Nucleus accumbens (tissue), 56 donors: ENCODE measurements at places on chromosomes 11 and 22.

- DNase-seq, result no peak
These were observed 988 bp downstream of the TNRC6B start for GRCh38 chr22:40178417-40179409.

- DNase-seq, result no peak
These were observed 64.0 kb downstream of the OTOG start for GRCh38 chr11:17611049-17611448.

DNA sequence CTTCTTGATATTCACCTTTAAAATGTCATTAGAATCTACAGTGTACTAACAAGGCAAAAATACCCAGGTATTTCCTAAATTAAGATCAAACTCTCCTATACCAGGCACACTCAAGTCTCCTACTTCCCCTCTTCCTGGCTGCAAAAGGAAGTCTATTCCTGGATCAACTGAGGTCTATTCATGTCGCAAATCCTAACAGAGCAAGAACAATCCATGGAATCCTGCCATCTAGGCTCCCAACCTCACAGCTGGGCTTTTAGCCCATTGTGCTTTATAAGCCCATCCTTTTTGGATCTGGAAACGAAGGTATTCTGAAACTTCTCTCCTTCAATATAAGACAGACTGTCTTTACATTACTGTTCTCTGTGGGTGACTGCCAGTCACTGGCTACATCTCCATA lies 161.8 kb downstream of the SOX6 start:
- no peak for DNase-seq

GRCh38 chr11:95521133-95521542 lies 268.4 kb downstream of the FAM76B start:
- no peak for DNase-seq

DNA sequence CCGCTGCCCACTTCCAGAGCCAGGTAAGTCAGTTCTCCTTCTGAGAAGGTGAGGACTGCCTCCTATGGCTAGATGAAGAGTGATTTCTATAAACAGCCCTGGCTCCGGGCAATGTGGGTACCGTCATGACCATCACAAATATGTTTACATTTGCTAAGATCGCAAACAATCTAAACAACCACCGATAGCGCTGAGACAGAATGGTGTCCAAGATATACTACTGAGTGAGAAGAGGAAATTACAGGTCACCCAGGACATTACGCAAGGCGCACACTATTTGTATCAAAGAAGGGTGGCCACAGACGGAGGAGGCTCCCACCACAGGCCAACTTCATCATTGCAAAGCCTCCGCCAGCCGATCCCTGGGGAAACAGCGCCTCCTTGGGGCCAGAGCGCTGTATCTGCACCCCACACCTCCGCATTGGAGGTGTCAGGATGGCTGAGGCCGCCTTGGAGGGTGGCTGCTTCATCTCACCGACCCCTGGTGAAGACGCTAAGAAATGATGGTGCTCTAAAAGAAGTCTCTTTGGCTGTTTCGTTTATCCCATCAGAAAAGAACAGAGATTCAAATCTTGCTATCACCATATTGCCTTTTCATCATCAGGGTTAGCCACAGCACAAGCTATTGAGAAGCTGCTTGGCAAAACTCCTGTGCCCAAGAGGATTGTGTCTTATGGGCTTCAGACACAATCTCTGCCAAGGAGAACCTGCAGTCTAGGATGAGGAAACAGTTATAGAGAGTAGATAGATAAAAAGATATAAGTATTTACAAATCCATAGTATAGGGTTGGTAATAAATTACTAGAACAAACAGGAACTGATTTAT lies 12.3 kb upstream of the ASRGL1 start:
- peak; percentile 1 for DNase-seq

DNA sequence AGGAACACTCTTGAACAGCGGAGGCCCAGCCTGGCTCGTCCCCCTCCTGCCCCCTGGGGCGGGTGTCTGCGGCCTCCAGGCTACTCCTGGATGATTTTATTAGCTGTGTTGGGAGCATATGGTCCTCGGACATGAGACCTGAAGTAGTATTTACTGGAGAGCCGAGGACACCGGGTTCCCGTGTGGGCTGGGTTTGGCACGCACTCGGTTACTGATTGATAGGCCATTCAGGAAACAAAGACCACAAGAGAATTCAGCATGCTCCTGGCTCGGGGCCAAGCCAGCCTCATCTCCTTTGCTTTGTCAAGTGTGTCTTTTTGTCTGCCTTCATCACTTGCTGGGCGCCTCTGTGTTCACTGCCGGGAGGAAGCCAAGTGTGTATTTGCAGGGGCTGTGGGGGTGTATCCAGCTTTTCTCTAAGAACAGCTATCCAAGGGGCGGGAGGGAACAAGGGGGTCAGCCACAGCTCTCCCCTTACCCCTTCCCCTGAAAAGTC lies 9.7 kb downstream of the FXYD2 start:
- DNase-seq, result no peak

GRCh38 chr11:57658023-57658361 lies 430 bp downstream of the CLP1 start:
- no peak for DNase-seq
